B cell (primary cell): ENCODE measurements at places on chromosomes 6 and 20. TPM values are rescaled to one million over a fixed set of nuclear protein-coding genes. Genes with fewer than 3 reads are reported as not detected.

Gene SLC22A1
- polyA plus RNA-seq = 0.17 and 0.18 TPM in 2 replicates

Gene FOXS1
- polyA plus RNA-seq = not detected in 2 replicates

Gene CDH26
- 1.8 and 3.7 TPM in 2 replicates for polyA plus RNA-seq

Gene MUCL3
- not detected in 2 replicates for polyA plus RNA-seq

Gene YTHDF1
- 25.3 and 49.8 TPM in 2 replicates for polyA plus RNA-seq

Gene TMEM239
- polyA plus RNA-seq = not detected in 2 replicates

GRCh38 chr20:1734269-1734858 is 76.8 kb upstream of the SIRPG start:
- DNase-seq = no peak
- no peak overlapping the region for H3K27ac ChIP-seq
- no peak overlapping the region for H3K4me3 ChIP-seq
- no peaks in the 10 kb centered on the region for H3K36me3 ChIP-seq

- H3K27ac ChIP-seq = peak overlapping the region; percentile 66
- no peaks in the 10 kb centered on the region for H3K36me3 ChIP-seq
- H3K27me3 ChIP-seq = no peaks in the 10 kb centered on the region
- peaks cover 73% of the 10 kb centered on the region for H3K4me1 ChIP-seq
- DNase-seq = peak; percentile 56
Measured at GRCh38 chr6:111845441-111845871, 27.8 kb downstream of the FYN start.

DNA sequence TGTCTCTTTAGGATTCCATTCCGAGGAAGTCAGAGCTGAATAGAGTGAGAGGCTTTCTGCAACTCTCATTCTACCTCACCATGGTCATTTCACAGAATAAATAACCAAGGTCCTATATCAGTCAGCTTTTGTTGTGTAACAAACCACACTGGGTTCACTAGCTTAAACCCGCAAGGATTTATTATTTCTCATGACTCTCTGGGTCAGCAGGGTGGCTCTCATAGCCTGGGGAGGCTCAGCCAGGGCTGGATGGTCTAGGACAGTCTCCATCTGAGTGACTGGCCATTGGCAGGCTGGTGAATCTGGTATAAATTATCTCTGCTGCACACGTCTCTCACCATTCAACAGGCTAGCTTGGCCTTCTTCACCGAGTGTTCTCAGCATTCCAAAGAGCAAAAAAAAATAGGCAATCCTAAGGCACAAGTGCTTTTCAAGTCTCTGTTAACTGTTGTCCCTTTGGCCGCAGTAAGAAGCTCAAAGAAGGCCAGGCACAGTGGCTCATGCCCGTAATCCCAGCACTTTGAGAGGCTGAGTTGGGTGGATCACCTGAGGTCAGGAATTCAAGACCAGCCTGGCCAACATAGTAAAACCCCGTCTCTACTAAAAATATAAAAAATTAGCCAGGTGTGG is 39.7 kb downstream of the ISM1 start:
- no peak overlapping the region for H3K4me3 ChIP-seq
- no peak for DNase-seq
- no peaks in the 10 kb centered on the region for H3K27me3 ChIP-seq
- no peaks in the 10 kb centered on the region for H3K36me3 ChIP-seq
- no peaks in the 10 kb centered on the region for H3K4me1 ChIP-seq

GRCh38 chr6:10641528-10641927 is 52.9 kb downstream of the C6orf52 start:
- H3K27ac ChIP-seq = no peak overlapping the region
- H3K4me3 ChIP-seq = no peak overlapping the region
- H3K4me1 ChIP-seq = peaks cover 32% of the 10 kb centered on the region
- no peaks in the 10 kb centered on the region for H3K36me3 ChIP-seq

DNA sequence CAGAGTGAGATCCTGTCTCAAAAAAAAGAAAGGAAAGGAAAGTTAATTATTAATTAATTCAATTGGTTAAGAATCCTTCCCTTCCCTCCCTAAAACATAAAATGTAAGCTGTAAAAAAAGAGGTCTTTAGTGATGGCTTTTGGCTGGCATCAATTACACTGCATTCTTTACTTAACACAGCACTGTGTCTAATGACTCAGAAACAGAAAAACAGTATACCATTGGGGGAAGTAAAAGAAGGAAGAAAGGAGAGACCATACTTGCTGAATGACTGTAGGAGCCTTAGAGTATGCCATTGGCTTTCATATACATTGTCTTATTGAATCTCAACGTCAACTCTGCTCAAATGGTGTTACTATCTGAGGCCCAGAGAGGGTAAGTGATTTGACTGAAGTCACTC is 18.3 kb upstream of the CITED2 start:
- no peaks in the 10 kb centered on the region for H3K4me1 ChIP-seq
- H3K36me3 ChIP-seq = no peaks in the 10 kb centered on the region
- H3K27me3 ChIP-seq = no peaks in the 10 kb centered on the region
- no peak for DNase-seq

DNA sequence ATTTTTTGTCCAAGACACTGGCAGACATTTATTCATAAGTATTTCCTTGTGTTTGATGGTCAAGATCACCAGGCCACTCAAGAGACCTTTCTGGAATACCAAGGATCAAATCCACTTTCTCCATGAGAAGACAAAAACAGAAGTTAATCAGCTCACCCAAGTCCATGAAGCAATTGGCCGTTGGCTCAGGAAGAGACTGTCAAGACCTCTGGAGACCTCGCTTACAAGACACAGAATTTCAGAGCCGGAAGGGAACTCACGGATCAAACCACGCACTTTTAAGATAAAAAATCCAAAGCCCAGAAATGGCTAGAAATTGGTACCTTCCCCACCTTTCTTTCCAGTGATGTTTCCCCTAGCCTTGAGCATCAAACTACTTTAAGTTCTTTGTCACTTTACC is 3.3 kb downstream of the TRERF1 start:
- no peak overlapping the region for H3K27ac ChIP-seq
- no peaks in the 10 kb centered on the region for H3K36me3 ChIP-seq
- no peaks in the 10 kb centered on the region for H3K27me3 ChIP-seq
- H3K4me1 ChIP-seq = peaks cover 22% of the 10 kb centered on the region
- no peak for DNase-seq

GRCh38 chr20:14553774-14554534 is 216.5 kb upstream of the FLRT3 start:
- H3K27ac ChIP-seq = no peak overlapping the region
- no peaks in the 10 kb centered on the region for H3K27me3 ChIP-seq
- no peak for DNase-seq
- H3K4me3 ChIP-seq = no peak overlapping the region

GRCh38 chr6:10583509-10583901 is 62.4 kb downstream of the GCNT2 start:
- no peaks in the 10 kb centered on the region for H3K36me3 ChIP-seq
- peaks cover 11% of the 10 kb centered on the region for H3K4me1 ChIP-seq
- no peak overlapping the region for H3K27ac ChIP-seq
- no peak overlapping the region for H3K4me3 ChIP-seq
- H3K27me3 ChIP-seq = no peaks in the 10 kb centered on the region
- no peak for DNase-seq

DNA sequence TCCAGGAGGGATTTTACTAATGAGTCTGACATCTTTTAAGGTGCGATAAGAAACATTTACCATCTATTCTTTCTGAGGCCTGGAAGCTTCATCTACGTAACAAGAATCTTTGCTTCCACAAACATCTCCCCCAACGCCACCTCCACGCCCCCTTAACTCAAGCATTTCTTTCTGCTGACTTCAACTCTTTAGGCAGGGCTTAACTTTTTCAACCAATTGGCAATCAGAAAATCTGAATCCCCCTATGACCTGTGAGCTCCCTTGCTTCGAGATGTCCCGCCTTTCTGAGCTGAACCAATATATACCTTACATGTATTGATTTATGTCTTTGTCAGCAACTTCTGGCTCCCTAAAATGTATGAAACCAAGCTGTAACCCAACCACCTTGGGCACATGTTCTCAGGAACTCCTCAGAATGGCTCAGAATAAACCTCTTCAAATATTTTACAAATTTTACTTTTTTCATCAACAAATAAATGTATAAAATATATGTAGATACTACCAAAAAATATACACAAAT is 11.5 kb downstream of the OR2H2 start:
- H3K36me3 ChIP-seq = no peaks in the 10 kb centered on the region
- no peak for DNase-seq
- H3K27ac ChIP-seq = no peak overlapping the region
- H3K4me1 ChIP-seq = no peaks in the 10 kb centered on the region

DNA sequence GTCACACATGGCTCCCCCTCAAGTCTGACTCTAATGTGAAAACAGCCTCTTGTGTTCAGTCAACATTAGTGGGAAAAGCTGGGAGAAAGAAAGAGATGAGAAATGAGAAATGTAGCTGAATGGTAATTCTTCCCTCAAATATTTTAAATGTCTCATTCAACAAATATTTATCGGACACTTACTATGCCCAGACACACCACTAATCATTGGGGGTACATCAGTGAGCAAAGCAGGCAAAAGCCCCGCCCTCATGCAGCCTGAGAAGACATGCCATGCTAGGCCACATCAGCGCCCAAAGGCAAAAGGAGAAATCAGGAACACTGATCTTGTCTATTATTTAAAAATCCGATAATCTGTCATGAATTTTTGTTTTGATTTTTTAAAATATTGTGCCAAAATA is 89.9 kb upstream of the ASF1A start:
- no peak overlapping the region for H3K27ac ChIP-seq
- no peak overlapping the region for H3K4me3 ChIP-seq
- no peaks in the 10 kb centered on the region for H3K27me3 ChIP-seq
- H3K36me3 ChIP-seq = no peaks in the 10 kb centered on the region
- DNase-seq = no peak
- H3K4me1 ChIP-seq = peaks cover 15% of the 10 kb centered on the region

GRCh38 chr20:3559637-3560036 is 88.8 kb downstream of the ATRN start:
- H3K27ac ChIP-seq = no peak overlapping the region
- no peak overlapping the region for H3K4me3 ChIP-seq
- no peaks in the 10 kb centered on the region for H3K4me1 ChIP-seq
- peaks cover 18% of the 10 kb centered on the region for H3K36me3 ChIP-seq
- no peaks in the 10 kb centered on the region for H3K27me3 ChIP-seq

DNA sequence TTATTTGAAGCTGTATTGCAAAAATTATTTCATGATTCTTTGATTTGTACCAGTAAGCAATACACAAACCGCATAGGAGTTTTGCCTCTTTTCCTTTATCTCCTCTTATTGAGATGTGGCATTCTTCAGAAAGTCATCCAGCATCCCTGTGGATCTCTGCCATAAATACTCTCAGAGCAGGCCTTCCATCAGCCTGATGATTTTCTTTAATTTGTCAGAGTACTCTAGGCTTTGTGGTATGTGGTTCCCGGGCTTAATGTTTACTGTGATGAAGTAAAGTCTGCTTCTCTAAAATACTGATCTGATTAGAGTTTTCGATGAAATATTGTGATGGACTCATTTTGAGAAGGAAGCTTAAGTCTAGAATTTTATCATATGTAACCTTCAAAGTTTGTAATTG is 31.1 kb upstream of the SLC35D3 start:
- peaks cover 12% of the 10 kb centered on the region for H3K4me1 ChIP-seq
- no peak overlapping the region for H3K4me3 ChIP-seq
- DNase-seq = no peak
- H3K27me3 ChIP-seq = no peaks in the 10 kb centered on the region

- H3K27me3 ChIP-seq = peaks cover 6% of the 10 kb centered on the region
- no peaks in the 10 kb centered on the region for H3K4me1 ChIP-seq
- peak; percentile 5 for DNase-seq
Measured at GRCh38 chr6:99822741-99823512, 171.1 kb downstream of the MCHR2 start.

DNA sequence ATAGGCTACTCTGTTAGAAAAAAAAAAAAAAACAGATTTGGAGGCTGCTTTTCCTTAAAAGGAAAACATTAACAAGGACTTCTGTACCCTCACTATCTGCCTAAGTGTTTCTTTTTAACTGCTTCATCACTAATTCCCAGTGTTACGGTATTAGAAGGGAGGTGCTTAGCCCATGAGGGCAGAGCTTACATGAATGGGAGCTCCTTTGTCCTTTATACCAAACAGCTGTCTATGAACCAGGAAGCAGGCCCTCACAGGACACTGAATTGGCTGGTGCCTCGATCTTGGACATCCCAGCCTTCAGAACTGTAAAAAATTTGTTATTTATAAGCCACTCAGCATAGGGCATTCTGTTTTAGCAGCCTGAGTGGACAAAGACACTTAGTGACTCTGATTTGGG is 215.6 kb upstream of the NRSN1 start:
- no peaks in the 10 kb centered on the region for H3K36me3 ChIP-seq
- no peak overlapping the region for H3K4me3 ChIP-seq
- H3K27me3 ChIP-seq = no peaks in the 10 kb centered on the region
- no peak for DNase-seq
- no peak overlapping the region for H3K27ac ChIP-seq

- H3K36me3 ChIP-seq = no peaks in the 10 kb centered on the region
- H3K4me1 ChIP-seq = peaks cover 3% of the 10 kb centered on the region
- no peak for DNase-seq
- H3K4me3 ChIP-seq = no peak overlapping the region
Measured at GRCh38 chr6:35503534-35503933, 6.7 kb upstream of the TEAD3 start.

- peak overlapping the region; percentile 37 for H3K4me3 ChIP-seq
- H3K27me3 ChIP-seq = no peaks in the 10 kb centered on the region
- H3K36me3 ChIP-seq = peaks cover 11% of the 10 kb centered on the region
- H3K27ac ChIP-seq = peak overlapping the region; percentile 25
Measured at GRCh38 chr6:30884521-30885480, 482 bp downstream of the DDR1 start.

- no peaks in the 10 kb centered on the region for H3K27me3 ChIP-seq
- H3K4me3 ChIP-seq = no peak overlapping the region
- no peak overlapping the region for H3K27ac ChIP-seq
- no peaks in the 10 kb centered on the region for H3K36me3 ChIP-seq
Measured at GRCh38 chr6:33761922-33762629, 15.4 kb upstream of the IP6K3 start.

DNA sequence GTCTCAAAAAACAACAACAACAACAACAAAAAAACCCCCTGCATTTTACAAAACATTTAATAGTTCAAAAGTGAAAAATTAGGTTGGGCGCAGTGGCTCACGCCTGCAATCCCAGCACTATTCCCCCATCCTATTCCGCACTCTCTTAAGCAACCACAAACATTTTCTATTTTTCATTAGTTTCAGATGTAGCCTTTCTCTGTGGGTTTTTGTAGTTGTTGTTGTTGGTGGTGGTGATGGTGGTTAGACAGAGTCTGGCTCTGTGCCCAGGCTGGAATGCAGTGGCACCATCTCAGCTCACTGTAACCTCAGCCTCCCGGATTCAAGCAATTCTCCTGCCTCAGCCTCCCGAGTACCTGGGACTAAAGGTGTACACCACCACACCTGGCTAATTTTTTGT is 6.4 kb upstream of the GMNN start:
- H3K27ac ChIP-seq = no peak overlapping the region
- no peak overlapping the region for H3K4me3 ChIP-seq
- DNase-seq = no peak
- H3K4me1 ChIP-seq = no peaks in the 10 kb centered on the region

- H3K36me3 ChIP-seq = no peaks in the 10 kb centered on the region
- no peak overlapping the region for H3K27ac ChIP-seq
- no peak overlapping the region for H3K4me3 ChIP-seq
- DNase-seq = peak; percentile 66
Measured at GRCh38 chr6:62283796-62284411, 2.1 kb downstream of the KHDRBS2 start.
